Skin of body (tissue), 3 donors: ENCODE measurements at places on chromosomes 11 and 22. TPM values are rescaled to one million over a fixed set of nuclear protein-coding genes. Genes with fewer than 3 reads are reported as not detected.

The CASP5 gene
- 0.39 TPM for total RNA-seq

The VSTM5 gene
- total RNA-seq = 0.39 TPM

The RAB6A gene
- total RNA-seq = 82.4 TPM

The VSIG10L2 gene
- total RNA-seq = 0.39 TPM

The MPZL3 gene
- 26.1 TPM for total RNA-seq

The OR5AN1 gene
- total RNA-seq = under 0.01 TPM

The GGTLC2 gene
- total RNA-seq = not detected

The UPK3A gene
- not detected for total RNA-seq
